Activated CD8-positive, alpha-beta T cell treated with anti-CD3 and anti-CD28 coated beads for 36 hours (primary cell): ENCODE measurements at places on chromosomes 7 and 10. TPM values are rescaled to one million over a fixed set of nuclear protein-coding genes. Genes with fewer than 3 reads are reported as not detected.

The ORAI2 gene
- 35.8 TPM for total RNA-seq

DNA sequence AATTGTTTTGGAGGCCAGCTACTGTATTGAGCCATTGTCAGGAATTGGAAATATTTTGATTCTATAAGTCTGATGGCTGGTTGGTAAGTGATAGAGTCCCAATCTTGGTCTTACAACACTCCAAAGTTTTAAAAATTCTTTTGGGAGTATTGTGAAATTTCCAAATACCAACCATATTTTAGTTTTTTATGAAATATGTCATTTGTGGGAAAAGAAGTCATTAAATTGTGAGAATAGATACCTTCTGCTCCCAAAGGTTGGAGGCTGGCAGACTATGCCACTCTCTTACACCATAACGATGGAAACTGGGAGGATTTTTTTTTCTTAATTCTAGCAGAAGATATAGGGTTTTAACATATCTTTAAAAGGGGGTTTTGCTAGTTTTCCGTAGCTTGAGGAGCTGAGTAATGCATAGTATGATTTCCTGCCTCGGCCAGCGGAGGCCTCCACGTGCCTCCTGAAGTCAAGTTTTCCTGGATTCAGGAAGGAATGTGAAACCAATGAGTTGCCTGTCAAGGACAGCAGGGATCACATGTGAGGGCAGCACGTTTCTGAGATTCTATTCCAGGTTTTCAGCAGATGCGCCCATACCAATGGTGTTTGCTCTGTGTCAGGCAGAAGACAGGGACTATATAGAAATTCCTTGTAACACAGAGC is 92.2 kb upstream of the LAMB4 start:
- DNase-seq: no peak

The ZFYVE27 gene
- 18.1 TPM for total RNA-seq

The CALY gene
- total RNA-seq: not detected

GRCh38 chr10:35613597-35614226 is 8.6 kb downstream of the GJD4 start:
- no peak for DNase-seq

DNA sequence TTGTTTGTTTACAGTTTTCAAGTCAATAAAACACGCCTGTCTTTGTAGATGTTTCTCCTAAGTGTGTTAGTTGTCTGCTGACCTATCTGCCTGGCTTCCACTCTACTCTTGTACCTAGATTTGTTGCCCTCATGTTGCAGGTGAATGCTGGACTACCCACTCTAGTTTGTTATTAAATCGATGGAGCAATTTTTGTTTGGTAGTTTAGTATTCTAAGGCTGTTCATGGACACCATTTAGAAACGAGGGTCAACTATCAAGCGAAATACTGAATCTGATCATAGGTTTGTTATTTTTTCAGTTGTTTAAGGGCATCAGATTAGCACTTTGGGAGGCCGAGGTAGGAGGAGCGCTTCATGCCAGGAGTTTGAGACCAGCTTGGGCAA is 29.1 kb upstream of the MKLN1 start:
- DNase-seq: no peak

DNA sequence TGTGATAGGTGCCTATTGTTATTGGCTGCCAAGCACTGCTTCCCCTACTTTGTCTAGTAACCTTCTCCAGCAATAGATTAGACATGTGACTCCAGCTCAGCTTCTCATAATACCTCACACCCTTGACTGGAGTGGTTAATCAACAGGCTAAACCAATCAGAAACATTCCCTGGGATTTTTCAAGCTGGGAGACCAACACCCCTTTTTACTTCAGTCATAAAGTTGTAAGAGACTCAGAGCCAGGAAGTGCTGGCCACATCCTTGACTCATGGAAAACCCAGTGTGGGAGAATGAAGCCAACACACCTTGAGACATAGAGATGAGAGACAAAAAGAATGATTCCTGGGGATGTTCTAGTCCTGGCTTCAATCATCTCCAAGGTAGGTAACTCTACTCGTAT is 62.6 kb upstream of the HECTD2 start:
- DNase-seq: no peak

The C10orf90 gene
- not detected for total RNA-seq

- no peak for DNase-seq
Observed at GRCh38 chr10:97378933-97379921, 21.9 kb downstream of the RRP12 start.

The ENTPD1 gene
- 4.6 TPM for total RNA-seq

The CCDC3 gene
- total RNA-seq: not detected

The ITPRID1 gene
- total RNA-seq: not detected

GRCh38 chr7:27548304-27548703 is 114.4 kb downstream of the HIBADH start:
- DNase-seq: no peak

- no peak for DNase-seq
Observed at GRCh38 chr7:16532272-16532671, 5.6 kb downstream of the LRRC72 start.

The UCMA gene
- total RNA-seq: not detected

GRCh38 chr7:55172161-55172560 is 153.3 kb downstream of the EGFR start:
- DNase-seq: no peak

DNA sequence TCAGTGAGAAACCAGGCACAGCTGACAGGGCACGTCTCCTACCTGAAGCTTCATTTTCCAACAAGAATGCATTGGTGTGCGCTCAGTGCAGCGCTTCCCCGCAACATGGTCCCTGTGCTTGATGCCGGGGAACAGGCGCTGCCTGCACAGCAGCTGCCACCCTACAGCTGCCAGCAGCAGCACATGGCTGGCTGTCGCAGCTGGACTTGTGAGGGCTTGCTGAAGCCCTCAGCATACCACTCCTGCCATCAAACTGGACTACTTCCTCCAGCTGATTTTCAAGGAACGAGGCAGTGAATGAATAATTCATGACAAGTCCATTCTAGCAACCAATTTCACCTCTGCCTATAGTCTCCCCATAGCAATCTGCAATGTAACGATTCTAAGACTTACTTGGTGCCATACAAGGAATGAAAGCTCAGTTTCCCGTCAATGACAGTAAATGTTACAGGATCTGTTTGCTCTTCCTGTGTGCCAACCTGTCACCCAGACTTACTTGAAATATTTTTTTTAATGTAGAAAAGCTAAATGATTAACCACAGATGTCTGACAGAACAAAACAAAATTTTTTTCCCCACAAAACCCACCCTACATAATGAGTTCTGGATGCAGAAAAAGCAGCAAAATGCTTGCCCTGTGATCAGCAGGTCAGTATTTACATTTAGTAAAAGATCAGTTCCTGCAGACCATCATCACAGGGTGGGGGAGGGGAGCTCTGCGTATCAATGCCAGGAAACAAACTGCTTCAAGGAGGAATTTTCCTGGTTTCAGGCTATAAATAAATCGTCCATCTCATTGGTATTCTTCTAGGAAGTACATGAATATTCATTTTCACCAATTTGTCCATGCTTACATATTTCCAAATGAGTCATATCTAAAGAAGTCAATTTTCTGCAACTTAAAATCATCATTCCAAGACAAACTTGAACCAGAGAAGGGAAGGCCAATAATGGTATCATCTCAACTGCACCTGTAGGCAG is 140.6 kb downstream of the ALOX5 start:
- DNase-seq: no peak

DNA sequence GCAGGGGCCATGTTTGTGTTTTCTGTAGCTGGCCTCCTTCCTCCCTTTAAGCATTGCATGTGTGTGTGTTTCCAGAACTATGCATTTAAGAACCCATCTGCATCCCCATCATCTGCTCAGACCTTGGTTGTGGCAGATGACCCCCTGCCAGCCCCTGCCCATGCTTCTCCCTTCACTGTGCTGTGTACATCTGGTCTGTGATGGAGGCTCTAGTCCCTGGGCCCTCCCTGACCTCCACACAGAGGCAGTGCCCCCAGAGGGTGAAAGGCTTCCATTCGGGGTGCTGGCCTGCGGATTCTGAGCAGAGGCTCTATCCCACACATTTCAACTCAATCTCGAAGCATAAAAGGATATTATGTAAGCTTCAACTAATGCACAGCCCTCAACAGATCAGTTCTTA is 89.4 kb downstream of the TACC2 start:
- DNase-seq: no peak

- no peak for DNase-seq
Observed at GRCh38 chr7:106288263-106288662, 3.5 kb upstream of the NAMPT start.

DNA sequence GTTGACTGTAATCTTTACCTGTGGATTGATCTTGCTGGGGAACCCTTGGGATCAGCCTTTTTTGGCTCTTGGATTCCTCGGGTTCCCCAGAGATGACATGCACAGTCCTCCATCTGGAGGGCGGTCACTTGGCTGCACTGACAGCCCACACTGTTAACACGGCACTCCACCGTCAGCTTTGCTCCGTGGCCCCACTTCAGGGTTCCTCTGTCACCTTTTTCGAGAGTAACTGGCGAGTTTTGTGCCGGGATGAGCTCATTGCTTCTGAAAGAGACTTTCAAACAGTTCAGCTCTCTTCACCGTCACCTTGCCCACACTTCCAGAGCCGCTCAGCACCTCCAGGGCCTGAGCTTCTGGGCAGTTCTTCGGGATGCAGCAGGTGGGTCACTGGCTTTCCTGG is 42.4 kb downstream of the PROSER2 start:
- no peak for DNase-seq

DNA sequence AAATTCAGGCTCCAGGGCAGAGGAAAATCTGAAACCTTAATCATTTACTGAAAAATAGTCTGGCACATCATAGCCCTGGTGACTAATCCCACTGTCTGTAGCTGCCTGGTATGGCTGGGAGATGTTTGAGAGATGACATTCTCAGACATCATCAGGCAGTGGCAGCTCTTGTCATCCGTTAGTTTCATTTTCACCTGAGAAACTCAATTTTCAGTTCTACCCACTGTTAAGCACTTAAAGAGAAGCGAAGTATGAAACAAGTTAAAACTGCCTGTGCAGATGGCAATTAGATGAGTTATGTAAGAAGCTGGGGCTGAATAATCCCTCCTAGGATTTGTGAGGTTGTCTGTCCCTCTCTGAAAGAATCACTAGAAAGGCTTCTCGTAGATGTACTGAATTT is 150.2 kb downstream of the NSUN6 start:
- no peak for DNase-seq

The UBE2H gene
- total RNA-seq: 22.6 TPM

GRCh38 chr7:6419310-6419773 is 28.4 kb downstream of the DAGLB start:
- DNase-seq: no peak

DNA sequence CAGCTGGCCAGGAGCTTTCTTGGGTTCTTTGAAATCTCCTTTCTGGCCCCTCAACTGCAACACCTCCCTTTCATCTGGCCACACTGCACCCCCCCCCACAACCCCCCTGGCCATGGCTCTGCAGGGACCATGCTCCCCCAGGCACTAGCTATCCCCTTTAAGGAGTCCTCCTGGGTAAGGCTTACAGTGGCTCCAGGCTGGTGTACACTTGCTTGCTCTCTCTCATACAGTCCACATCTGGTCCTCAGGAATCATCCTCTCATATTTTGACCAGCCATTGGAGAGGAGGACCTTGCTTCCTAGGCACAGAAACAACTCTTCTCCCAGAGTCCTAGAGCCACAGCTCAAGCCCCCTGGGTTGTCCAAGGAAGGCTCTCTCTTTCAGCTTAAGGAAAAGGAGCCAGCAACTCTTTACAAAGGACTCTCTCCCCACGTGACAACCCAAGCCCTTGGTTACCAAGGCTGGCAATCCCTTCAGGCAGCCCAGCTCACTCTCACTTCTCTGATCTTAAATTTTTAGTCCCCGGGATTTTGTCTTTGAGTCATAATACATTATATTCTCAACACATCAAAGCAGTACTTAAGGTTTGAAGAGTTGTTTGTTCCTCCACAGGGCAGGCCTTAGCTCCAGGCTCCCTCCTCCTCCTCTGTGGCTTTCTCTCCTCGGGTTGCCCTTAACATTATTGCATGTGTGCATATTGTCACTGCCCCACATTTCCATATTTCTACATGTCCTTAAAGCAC is 9.9 kb downstream of the GARIN1A start:
- no peak for DNase-seq

The BTRC gene
- total RNA-seq: 14.6 TPM

- no peak for DNase-seq
Observed at GRCh38 chr7:2856388-2857169, 12.5 kb upstream of the GNA12 start.

The IL2RA gene
- total RNA-seq: 874 TPM
